ENCODE measurements at places on chromosomes 7 and 10.
A peak's percentile ranks its signal among the peaks of the same experiment; 100 is the strongest.

DNA sequence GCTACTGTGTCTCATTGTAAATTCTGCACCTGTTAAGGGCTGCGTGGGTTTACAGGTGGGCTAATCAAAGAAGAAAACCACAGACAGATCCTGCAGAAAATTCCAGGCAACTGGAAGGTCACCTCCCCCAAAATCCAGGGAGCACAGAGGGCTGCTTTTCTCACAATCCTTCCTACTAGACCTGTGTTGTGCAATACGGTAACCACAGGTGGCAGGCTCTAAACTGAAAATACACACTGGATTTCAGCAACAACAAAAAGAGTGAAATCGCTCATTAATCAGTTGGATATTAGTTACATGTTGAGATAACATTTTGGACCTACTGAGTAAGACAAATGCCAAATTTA lies 83.2 kb downstream of the SLC16A9 start:
- no peak for DNase-seq

GRCh38 chr10:100146875-100147650 lies 38.8 kb downstream of the ERLIN1 start:
- peak; percentile 31 for DNase-seq

GRCh38 chr7:47430422-47430821 lies 151.5 kb downstream of the TNS3 start:
- no peak for DNase-seq

- no peak for DNase-seq
These were observed 39.0 kb downstream of the FRMPD2 start for GRCh38 chr10:48235501-48235900.

DNA sequence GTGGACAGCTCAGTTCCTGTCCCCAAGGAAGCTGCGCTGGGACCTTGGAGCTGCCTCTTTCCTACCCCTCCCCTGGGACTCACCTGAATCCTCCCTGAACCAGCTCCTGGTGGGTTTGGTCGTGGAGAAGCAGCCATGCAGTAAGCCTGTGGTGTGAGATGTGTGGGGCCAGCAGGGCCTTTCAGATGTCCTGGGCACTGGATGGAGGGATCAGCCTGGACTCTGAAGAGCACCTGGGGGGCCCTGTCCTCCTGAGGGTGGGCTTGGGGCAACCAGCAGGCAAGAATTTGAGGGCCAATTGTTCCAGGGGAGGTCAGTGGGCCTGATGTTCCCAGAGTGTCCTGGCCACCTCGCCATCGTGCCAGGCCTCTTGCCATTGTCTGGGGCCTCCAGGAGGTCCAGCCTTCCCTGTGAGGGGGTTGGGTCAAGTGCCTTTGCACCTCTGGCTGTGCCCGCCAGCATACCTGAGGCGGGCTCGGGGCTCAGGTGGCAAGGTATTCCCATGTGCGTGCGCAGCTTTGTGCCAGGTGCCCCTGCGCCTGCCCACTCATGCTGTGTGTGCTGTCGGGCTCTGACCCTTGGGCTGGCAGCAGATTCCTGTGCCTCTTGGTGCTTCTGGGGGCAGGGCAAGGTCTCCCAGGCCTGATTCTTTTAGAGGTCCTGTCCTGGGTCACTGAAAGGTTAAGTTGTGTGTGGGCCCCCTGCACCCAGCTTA lies 7.3 kb downstream of the TRIM8 start:
- DNase-seq = no peak

DNA sequence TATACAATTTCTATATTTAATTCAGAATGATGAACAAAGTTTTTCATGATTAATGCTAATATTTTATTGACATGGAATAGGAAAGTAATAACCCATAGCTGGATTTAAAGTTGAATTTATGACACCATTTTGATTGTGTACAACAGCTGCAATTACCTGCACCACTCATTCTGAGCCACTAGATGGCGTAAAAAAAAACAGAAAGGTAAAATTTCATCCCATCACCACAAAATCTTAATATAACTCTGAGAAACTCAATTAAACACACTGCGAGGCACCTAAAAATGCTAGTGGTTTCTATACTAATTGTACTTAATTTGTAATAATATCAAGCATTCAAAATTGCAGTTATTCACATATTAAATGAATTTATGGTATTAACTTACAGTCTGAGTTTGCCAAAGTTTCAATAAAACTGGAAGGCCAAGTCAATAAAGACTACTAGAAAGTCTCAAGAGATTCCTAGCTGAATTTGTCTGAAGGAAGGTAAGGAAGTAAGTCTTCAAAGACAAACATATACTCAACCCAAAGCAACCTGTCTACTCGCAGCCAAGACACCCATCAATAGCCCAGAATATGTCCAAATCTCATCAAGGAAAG lies 182.5 kb downstream of the SKAP2 start:
- DNase-seq = peak; percentile 19

DNA sequence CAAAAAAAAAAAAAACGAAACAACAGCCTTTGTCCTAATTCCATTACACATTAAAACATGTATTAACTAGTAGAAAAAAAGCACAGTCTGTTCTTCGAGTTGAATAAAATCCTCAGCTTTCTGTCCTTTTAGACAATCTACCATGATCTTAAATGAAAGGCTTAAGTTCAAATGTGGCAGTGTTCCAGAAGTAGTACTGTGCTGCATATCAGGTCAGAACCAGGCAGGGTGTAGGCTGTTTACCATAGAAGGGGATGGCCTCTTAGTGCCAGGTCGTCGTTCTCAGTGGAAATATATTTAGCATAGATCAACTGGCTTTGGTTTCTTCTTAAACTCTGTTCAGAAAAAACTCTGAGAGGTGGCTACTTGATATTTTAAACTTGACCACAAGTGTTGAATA lies 612.0 kb downstream of the CNTNAP2 start:
- DNase-seq = no peak

DNA sequence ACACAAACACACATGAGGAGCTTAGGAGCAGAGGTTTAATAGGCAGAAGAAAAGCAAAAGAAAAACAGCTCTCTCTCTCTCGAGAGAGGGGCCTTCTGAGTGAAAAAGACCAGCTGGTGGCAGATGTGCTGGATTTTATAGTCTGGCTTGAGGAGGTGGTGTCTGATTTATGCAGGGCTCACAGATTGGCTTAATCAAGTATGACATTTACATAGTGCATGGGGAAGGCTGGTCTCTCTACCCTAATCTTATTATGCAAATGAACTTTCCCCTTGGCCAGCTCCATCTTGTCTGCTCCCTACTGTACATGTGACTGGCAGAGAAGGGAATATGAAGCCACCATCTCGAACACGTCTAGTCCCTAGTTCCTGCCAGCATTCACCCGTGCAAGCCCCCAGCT lies 219.5 kb upstream of the ZNF804B start:
- no peak for DNase-seq

GRCh38 chr10:99528494-99529441 lies 4.0 kb upstream of the NKX2-3 start:
- no peak for DNase-seq

GRCh38 chr7:36600869-36601530 lies 123.3 kb downstream of the AOAH start:
- DNase-seq = no peak

DNA sequence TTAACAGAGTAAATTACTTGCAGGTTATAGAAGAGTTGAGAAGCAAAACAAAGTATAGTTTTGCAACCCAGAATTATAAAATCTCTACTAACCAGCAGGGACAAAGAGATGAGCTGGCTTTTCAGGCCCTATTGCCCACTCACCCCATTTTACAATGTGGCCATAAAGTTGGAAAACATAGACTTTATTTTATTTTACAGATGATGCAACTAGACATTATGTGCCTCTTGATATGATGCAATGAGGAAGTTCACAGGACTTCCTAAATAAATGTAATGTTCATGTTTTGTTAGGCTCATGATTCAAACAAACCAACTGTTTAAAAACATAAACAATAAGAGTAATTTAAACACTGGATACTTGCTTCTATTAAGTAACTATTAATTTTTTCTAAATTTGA lies 141.1 kb upstream of the WNT16 start:
- DNase-seq = peak; percentile 24

DNA sequence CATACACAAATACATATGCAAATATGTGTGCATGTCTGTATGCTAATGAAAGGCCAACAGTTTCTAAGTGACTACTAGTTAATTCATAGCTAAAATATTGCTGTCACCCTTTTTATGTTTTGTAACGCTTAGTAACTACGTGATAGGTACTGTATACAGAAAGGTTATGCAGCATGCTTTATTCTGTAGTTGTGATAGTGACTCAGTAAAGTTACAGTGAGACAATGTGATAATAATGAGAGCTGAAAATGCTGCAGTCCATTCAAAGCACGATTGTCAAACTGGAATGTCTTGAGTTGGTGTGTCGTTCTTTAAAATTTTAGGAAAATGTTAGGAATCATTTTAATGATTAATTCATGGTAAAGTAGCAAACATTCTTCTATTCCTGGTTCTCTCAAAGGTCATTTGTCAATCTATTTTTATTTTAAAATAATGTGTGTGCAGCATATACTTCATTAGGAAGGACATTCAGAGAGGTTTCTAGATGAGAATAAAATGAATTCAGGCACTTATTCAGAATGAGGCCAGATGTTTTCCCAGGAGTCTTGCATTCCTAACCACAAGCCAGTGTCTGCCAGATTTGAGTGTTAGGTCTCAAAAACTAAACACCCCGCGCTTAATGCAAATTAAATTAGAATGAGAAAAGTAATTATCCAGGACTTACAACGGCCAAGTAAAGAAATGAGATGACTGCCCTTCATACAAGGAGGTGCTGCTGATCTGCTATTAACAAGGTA lies 408.8 kb upstream of the FZD8 start:
- no peak for DNase-seq

DNA sequence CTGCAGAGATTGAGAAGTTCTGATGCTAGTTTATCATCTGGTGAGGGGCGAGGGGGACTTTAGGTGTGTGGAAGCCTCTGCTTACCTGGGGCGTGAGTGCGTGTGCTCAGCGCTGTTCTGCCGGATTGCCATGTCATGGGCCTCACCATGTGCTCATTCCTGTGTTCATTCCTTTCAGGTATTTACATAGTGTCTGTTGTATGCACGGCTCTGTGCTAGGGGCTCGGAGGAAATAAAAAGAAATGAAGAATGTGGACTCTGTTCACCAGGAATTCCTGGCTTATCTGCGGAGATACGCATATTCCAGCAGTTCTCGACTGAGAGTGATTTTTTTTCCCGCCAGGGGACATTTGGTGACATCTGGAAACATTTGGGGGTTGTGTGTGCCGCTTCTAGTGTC lies 152.0 kb downstream of the CAMK1D start:
- DNase-seq = no peak

GRCh38 chr7:149774237-149775175 lies 1.1 kb upstream of the ZNF467 start:
- DNase-seq = no peak

GRCh38 chr10:77386838-77387237 lies 250.8 kb downstream of the KCNMA1 start:
- DNase-seq = peak; percentile 50

GRCh38 chr10:48900371-48900801 lies 39.3 kb downstream of the LRRC18 start:
- no peak for DNase-seq

DNA sequence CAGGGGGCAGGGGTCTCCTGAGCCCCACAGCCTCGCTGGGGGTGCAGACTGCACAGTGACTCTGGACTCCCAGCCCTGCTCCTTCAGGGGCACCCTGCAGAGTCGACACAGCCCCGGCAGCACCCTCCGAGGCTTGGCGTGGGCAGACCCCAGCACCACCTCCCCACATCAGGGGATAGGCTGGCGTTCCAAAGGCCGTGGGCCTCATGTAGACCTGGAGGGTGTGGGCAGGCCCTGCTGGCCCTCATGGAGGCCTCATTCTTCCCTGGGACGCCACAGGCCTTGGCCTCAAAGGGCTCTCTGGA lies 265.9 kb downstream of the ELFN1 start:
- no peak for DNase-seq

GRCh38 chr7:156255635-156256034 lies 384.9 kb upstream of the RNF32 start:
- DNase-seq = no peak

GRCh38 chr7:100914208-100914878 lies 18.7 kb upstream of the ACHE start:
- no peak for DNase-seq

DNA sequence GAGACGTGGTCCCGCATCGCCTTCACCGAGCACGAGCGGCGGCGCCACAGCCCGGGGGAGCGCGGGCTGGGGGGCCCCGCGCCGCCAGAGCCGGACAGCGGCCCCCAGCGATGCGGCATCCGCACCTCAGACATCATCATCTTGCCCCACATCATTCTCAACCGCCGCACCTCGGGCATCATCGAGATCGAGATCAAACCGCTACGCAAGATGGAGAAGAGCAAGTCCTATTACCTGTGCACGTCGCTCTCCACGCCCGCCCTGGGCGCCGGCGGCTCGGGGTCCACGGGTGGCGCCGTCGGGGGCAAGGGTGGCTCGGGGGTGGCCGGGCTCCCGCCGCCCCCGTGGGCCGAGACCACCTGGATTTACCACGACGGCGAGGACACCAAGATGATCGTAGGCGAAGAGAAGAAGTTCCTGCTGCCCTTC lies 737 bp downstream of the CNNM2 start:
- DNase-seq = no peak

- DNase-seq = no peak
These were observed 147.4 kb downstream of the EBF3 start for GRCh38 chr10:129816656-129817045.

- no peak for DNase-seq
These were observed 91.2 kb upstream of the PARD3 start for GRCh38 chr10:34906067-34906965.

GRCh38 chr10:31288001-31288400 lies 31.0 kb upstream of the ZEB1 start:
- DNase-seq = peak; percentile 78

- no peak for DNase-seq
These were observed 115.7 kb upstream of the RET start for GRCh38 chr10:42960991-42961795.
